ENCODE measurements at places on chromosomes 3 and 15.
A peak's percentile ranks its signal among the peaks of the same experiment; 100 is the strongest.

GRCh38 chr3:184712248-184713039 is 580 bp upstream of the MAGEF1 start:
- no peak for DNase-seq

DNA sequence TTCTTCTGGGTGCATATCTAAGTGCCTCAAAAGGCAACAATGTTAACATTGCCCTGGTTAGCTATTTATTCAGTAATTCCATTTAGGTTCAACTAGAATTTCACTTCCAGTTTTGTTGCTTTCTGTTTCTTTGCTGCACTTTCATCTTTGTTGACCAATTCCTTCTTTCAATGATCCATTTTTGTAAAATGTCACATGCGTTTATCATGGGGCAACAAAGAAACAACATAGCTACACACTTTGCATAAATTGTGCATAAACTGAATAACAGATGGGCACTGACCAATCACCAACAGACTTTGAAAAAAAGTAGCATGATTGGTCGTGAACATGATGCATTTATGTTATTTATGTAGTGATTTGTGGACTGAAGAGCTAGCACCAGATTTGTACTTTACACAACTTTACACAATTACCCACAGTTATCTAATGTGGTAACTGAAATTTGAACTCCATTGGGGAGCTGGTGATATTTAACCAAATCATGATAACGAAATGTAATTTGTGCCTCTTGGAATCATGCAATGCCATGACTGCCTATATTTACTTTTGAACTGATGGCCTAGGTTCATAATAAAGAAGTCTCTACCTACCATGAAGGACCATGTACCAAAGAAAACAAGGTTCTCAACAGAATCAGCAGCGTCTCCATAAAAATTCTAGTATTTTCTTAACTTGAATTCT is 7.1 kb upstream of the CPOX start:
- DNase-seq = no peak

DNA sequence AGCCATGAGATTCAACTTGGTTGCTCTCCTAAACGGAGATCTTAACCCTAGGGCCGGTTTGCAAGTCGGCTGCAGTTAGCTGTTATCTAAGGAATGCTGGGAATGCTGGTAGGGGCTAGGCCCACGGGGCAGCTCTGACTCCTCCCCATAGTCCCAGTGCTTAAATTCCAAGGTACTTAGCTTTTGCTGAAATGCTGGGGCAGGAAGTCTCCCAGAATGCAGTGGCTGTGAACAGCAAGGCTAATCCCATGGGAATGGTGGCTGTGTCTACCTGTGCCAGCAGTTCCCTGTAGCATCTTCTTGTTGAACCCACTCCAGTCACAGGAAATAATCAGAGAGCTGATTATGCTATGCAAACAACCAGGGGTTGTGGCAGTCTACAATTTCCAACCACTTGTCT is 102.5 kb upstream of the TJP1 start:
- peak; percentile 97 for DNase-seq

DNA sequence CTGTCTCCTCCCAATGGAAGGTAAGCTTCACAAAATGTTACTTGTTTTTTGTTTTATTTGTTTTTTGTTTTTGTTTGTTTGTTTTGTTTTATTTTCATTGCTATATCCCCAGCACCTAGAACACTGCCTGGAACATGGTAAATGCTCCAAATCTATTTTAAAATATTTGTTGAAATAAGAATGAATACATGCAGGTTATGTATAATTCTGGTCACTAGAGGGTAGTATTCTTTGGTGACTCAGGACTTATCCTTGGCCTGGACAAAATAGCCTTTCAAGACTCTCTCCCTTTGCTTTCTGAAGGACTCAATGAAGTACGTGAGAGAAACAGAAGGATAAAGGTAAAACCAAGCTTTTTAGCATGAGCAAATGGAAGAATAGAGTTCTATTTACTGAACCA is 46.9 kb upstream of the PPP2R3A start:
- DNase-seq = no peak

DNA sequence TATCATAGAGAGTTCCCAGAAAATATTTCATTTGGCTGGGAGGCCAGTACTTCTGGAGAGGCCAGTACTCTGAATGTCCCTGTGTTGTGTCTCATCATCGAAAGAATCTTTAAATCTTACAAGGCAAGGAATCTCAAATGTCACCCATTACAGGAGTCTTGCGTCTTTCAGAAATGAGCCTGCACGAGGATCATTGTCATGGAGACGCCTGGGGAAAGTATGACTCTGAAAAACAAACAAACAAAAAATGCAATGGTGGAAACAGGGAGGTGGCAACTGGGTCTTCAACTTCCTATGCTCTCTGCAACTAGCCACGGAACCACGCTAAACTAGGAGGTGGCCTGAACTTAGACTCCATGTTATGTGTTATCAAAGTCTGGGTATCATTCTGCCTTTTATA is 804.6 kb downstream of the EPHA3 start:
- DNase-seq = no peak

- no peak for DNase-seq
Observed at GRCh38 chr3:81799403-81799802, 38.0 kb upstream of the GBE1 start.
